ENCODE measurements at places on chromosomes 6 and 20. TPM values are rescaled to one million over a fixed set of nuclear protein-coding genes. Genes with fewer than 3 reads are reported as not detected.

LTA gene
- not detected for total RNA-seq

GCNT2 gene
- 8.4 TPM for total RNA-seq

HLA-DRB5 gene
- under 0.01 TPM for total RNA-seq

FOXA2 gene
- total RNA-seq = 4.8 TPM

CDC40 gene
- 15.1 TPM for total RNA-seq

C20orf204 gene
- 0.85 TPM for total RNA-seq

E2F1 gene
- 0.43 TPM for total RNA-seq

ABHD16B gene
- total RNA-seq = not detected

KIFC1 gene
- total RNA-seq = 0.85 TPM

HCRTR2 gene
- total RNA-seq = not detected

CALHM5 gene
- total RNA-seq = under 0.01 TPM

BCAS1 gene
- not detected for total RNA-seq

MDFI gene
- total RNA-seq = 113 TPM

SIRPD gene
- total RNA-seq = not detected

BHLHE23 gene
- not detected for total RNA-seq

ERVFRD-1 gene
- total RNA-seq = not detected

TFAP2D gene
- total RNA-seq = not detected

GHRH gene
- not detected for total RNA-seq

AVP gene
- total RNA-seq = not detected

NOX3 gene
- total RNA-seq = not detected

GNRH2 gene
- not detected for total RNA-seq

OVOL2 gene
- total RNA-seq = 24.5 TPM

MAPK13 gene
- 44.3 TPM for total RNA-seq
